Urinary bladder (tissue), 4 donors: ENCODE measurements at places on chromosomes 11 and 22. TPM values are rescaled to one million over a fixed set of nuclear protein-coding genes. Genes with fewer than 3 reads are reported as not detected.

GRCh38 chr11:61969391-61969758 is 1.9 kb upstream of the FTH1 start:
- no peak for DNase-seq

DNA sequence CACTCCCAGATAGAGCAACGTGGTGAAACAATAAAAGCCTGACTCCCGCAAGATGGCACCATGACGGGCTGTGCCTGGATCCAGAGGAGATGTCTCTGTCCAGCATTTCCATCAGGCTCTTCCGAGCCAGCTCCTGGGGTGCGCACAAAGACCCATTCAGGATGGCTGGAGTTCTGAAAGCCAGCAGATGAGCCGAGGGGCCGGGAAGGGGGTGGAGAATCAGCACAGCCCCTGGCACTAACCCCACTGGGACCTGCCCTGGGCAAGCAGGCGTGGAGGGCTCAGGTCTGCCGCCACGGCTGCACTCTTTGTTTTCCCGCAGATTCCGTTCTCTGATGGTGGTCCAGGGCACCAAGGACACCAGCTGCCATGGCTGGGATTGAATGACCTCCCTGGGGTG is 97.2 kb upstream of the BLID start:
- no peak for DNase-seq

- no peak for DNase-seq
Observed at GRCh38 chr22:43148581-43148980, 2.8 kb upstream of the TSPO start.

GRCh38 chr11:33987975-33988580 is 63.5 kb upstream of the CAPRIN1 start:
- DNase-seq, result no peak

DNA sequence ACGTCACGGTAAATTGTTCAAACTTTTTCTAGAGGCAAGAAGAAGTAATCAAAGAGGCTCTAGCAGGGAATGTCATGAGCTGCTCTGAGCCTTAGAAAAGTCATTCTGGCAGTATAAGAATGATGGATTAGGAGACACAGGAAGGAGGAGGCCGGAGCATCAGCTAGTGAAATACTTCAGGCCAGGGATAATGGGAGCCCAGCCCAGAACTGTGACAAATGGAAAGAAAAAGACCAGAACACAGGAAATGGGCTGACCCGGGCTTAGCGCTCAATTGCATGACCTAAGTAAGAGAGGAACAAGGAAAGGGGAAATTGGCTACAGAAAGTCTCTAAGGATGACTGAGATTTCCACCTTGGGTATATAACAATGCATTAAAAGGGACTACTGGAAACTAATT is 108.6 kb downstream of the LARGE1 start:
- no peak for DNase-seq

The LRRN4CL gene
- total RNA-seq, result 10.9 TPM
